ENCODE measurements at places on chromosomes 2 and 18. TPM values are rescaled to one million over a fixed set of nuclear protein-coding genes. Genes with fewer than 3 reads are reported as not detected.

DNA sequence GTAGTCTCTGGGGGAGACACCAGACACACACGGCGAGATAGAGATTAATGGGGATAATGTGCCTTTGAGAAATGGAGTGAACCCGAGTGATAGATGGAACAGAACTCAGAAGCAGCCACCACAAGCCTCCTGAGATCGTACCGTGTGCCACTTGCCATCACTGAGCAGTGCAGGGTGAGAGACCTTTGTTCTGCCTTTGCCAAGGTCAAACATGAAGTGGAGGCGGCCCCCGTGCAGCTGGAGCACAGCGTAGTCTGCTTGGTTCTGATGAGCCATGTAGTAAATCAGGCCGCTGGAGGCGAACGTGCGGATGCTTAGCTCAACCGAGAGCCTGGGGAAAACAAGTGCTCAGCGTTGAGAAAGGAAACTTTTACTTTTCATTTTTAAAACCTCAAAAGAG, 167.0 kb downstream of the LAMA1 start:
- H3K4me3 ChIP-seq: no peak overlapping the region
- H3K27ac ChIP-seq: peak overlapping the region; percentile 62
- H3K4me1 ChIP-seq: peaks cover 17% of the 10 kb centered on the region
- no peak for DNase-seq
- H3K36me3 ChIP-seq: peaks cover 42% of the 10 kb centered on the region
- H3K27me3 ChIP-seq: no peaks in the 10 kb centered on the region

Gene MERTK
- 3.3 TPM for total RNA-seq

Gene FBXO36
- total RNA-seq: 3.5 TPM

DNA sequence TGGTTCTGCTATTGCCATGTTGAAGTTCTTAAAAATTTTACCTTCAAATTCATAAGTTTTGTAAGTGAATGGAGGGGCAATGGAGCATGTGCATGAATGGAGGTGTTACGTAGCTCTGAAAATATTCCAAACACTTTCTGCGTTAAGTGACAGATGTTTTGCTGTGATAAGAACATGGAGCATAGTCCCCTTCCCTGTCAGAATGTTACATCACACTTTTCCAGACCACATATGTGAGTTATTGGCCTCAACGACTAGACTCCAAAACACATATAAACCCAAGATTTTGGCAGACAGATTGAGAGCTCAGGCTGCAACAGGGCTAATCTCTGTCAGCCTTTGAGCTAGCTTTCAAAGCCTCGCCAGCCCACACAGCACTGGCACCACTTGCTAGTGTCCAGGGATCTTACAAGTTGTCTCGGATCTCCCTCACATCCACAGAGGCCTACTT, 27.2 kb upstream of the MFSD6 start:
- no peak overlapping the region for H3K4me3 ChIP-seq
- no peaks in the 10 kb centered on the region for H3K4me1 ChIP-seq
- no peak overlapping the region for H3K27ac ChIP-seq
- no peaks in the 10 kb centered on the region for H3K27me3 ChIP-seq
- no peaks in the 10 kb centered on the region for H3K36me3 ChIP-seq

- H3K36me3 ChIP-seq: no peaks in the 10 kb centered on the region
- no peaks in the 10 kb centered on the region for H3K27me3 ChIP-seq
Observed at GRCh38 chr2:8569332-8569930, 112.4 kb upstream of the ID2 start.

DNA sequence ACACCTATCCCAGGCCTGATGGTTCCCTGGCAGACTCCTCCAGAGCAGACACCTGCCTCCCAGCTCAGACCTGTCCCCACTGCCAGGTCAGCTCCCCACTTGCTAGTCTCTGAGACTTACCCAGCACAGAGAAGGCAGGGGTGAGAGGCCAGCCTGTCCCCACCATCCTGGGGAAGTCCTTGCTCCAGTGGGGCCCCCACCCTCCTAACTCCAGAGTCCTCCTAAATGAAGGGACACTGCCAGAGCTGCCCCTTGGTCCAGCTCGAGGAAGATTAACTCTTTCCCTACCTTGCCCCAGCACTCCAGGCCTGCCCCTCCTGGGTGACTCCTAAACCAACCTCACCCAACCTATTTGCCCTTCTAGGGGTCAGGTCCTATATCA, 30.4 kb upstream of the TNS1 start:
- no peak for DNase-seq
- H3K27ac ChIP-seq: no peak overlapping the region

Gene DTNA
- 13.3 TPM for total RNA-seq

GRCh38 chr2:119491776-119492525, 32.3 kb downstream of the SCTR start:
- no peak overlapping the region for H3K27ac ChIP-seq
- no peak overlapping the region for H3K4me3 ChIP-seq
- H3K27me3 ChIP-seq: peaks cover 22% of the 10 kb centered on the region
- DNase-seq: no peak
- H3K4me1 ChIP-seq: no peaks in the 10 kb centered on the region
- H3K36me3 ChIP-seq: no peaks in the 10 kb centered on the region

Gene MRPL19
- 64.5 TPM for total RNA-seq

DNA sequence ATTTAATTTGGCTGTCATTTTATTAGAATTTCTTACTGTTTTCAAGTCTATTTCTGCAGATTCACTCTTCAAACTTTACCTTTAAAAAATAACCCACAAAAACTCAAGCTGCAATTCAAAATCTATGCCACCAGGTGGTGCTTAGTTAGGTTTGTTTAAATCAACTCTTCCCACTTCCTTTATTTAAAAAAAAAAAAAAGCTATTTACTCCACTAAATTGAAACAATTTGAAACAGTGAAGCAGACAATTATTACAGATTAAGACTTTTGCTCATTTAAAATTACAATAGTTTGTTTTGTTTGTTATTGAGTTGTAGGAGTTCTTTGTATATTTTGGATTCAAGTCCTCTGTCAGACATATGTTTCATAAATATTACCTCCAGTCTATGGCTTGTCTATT, 300.0 kb downstream of the PDE11A start:
- H3K27me3 ChIP-seq: peaks cover 31% of the 10 kb centered on the region
- H3K4me3 ChIP-seq: no peak overlapping the region
- peaks cover 32% of the 10 kb centered on the region for H3K4me1 ChIP-seq
- H3K36me3 ChIP-seq: no peaks in the 10 kb centered on the region

GRCh38 chr2:1088940-1089339, 138.3 kb downstream of the SNTG2 start:
- no peaks in the 10 kb centered on the region for H3K27me3 ChIP-seq
- H3K36me3 ChIP-seq: no peaks in the 10 kb centered on the region
- no peak overlapping the region for H3K4me3 ChIP-seq
- no peak overlapping the region for H3K27ac ChIP-seq
- no peak for DNase-seq

- DNase-seq: no peak
- peaks cover 11% of the 10 kb centered on the region for H3K27me3 ChIP-seq
- no peaks in the 10 kb centered on the region for H3K36me3 ChIP-seq
- H3K27ac ChIP-seq: no peak overlapping the region
- H3K4me1 ChIP-seq: peaks cover 13% of the 10 kb centered on the region
- H3K4me3 ChIP-seq: no peak overlapping the region
Observed at GRCh38 chr18:48983793-48984437, 33.1 kb upstream of the SMAD7 start.

DNA sequence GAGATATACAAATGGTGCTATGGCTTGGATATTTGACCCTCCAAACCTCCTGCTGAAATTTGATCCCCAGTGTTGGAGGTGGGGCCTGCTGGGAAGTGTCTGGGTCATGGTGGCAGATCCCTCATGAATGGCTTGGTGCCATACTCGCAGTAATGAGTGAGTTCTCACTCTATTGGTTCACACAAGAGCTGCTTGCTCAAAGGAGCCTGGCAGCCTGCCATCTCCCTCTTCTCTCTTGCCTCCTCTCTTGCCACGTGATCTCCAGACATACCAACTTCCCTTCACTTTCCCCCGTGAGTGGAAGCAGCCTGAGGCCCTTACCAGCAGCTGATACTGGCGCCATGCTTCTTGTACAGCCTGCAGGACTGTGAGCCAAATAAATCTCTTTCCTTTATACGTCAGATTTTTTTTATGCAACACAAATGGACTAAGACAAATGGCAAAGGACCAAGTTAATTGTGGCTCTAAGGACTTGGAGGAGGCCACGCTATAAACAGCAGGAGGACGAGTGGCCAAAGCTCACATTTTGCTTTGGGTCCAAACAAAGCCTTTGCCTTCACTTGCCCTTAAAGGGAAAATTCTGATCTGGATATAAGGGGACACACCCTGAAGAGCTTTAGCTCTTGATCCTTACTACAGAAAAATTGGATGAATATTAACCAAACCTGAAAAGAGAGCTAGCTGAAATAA, 214.7 kb downstream of the SS18 start:
- H3K27ac ChIP-seq: no peak overlapping the region
- no peaks in the 10 kb centered on the region for H3K27me3 ChIP-seq
- H3K4me3 ChIP-seq: no peak overlapping the region
- no peaks in the 10 kb centered on the region for H3K36me3 ChIP-seq
- no peak for DNase-seq

- no peak for DNase-seq
- no peak overlapping the region for H3K27ac ChIP-seq
- no peak overlapping the region for H3K4me3 ChIP-seq
- H3K4me1 ChIP-seq: peaks cover 18% of the 10 kb centered on the region
- peaks cover 6% of the 10 kb centered on the region for H3K36me3 ChIP-seq
- no peaks in the 10 kb centered on the region for H3K27me3 ChIP-seq
Observed at GRCh38 chr18:13720847-13721246, 5.5 kb downstream of the FAM210A start.

Gene ZNF396
- total RNA-seq: 3.6 TPM

Gene CTIF
- total RNA-seq: 46.7 TPM

Gene TANC1
- total RNA-seq: 13.2 TPM

GRCh38 chr2:101401326-101401665, 14.0 kb upstream of the CREG2 start:
- peaks cover 22% of the 10 kb centered on the region for H3K4me1 ChIP-seq
- DNase-seq: no peak
- H3K27ac ChIP-seq: no peak overlapping the region

DNA sequence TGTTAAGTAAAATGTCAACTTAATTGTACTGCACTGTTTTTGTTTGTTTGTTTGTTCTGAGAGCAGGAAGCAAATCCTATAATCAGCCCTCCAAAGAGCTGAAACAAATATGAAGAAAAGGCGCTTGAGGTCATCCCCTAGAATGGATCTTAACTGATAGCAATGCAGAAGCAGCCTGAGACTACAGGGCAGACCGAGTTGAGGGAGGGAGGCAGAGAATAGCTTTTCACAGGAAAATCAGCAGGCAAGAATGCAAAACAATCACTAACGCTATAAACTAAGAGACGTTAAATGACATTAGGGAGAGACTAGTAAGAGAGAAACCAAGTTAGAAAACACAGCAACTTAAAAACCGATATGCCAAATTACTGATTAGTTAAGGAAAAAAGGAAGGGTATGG, 37.2 kb downstream of the GALNT1 start:
- H3K27me3 ChIP-seq: no peaks in the 10 kb centered on the region
- peaks cover 15% of the 10 kb centered on the region for H3K4me1 ChIP-seq
- H3K36me3 ChIP-seq: peaks cover 10% of the 10 kb centered on the region

DNA sequence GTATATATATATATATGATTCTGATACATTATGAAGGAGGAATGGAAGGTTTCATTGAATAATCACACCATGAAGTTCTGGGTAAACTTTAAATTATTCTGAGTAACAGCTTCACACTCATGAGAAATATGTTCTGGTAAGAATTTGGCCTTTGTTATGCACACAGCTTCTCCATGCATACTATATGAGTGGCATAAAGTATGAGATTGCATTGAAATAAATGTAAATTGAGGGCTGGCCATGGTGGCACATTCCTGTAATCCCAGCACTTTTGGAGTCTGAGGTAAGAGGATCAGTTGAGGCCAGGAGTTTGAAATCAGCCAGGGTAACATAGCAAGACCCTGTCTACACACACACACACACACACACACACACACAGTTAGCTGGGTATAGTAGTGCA, 50.0 kb upstream of the ARL5A start:
- H3K27ac ChIP-seq: no peak overlapping the region
- H3K36me3 ChIP-seq: peaks cover 18% of the 10 kb centered on the region
- no peaks in the 10 kb centered on the region for H3K27me3 ChIP-seq
- no peak overlapping the region for H3K4me3 ChIP-seq

- H3K27ac ChIP-seq: no peak overlapping the region
- DNase-seq: no peak
- H3K36me3 ChIP-seq: no peaks in the 10 kb centered on the region
- H3K4me3 ChIP-seq: no peak overlapping the region
- H3K27me3 ChIP-seq: no peaks in the 10 kb centered on the region
Observed at GRCh38 chr2:139529080-139529479, 748.9 kb upstream of the NXPH2 start.

GRCh38 chr2:235493402-235493774, 455 bp upstream of the AGAP1 start:
- no peak for DNase-seq
- H3K27ac ChIP-seq: peak overlapping the region; percentile 97
- no peaks in the 10 kb centered on the region for H3K27me3 ChIP-seq
- peak overlapping the region; percentile 96 for H3K4me3 ChIP-seq
- no peaks in the 10 kb centered on the region for H3K36me3 ChIP-seq

GRCh38 chr2:143458258-143459190, 329.3 kb downstream of the ARHGAP15 start:
- no peak overlapping the region for H3K4me3 ChIP-seq
- DNase-seq: no peak
- no peaks in the 10 kb centered on the region for H3K27me3 ChIP-seq
- H3K27ac ChIP-seq: no peak overlapping the region

Gene SPC25
- total RNA-seq: 39.3 TPM

DNA sequence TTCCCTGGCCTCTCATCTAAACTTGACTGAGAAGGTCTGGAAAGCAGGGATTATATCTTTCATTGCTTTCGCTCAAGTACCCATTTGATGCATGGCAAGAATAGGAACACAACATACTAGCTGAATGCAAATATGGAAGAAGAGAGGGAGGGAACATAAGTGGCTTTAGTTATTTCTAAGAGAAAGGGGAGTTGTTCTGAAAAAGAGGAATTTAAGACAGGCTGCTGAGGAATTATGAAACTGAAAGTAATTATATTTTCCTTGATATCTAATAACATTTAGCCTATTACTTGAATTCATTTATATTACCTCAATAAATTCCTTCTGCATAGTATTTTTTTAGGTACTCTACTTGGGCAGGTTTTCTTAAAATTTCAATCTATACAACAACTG, 105.8 kb upstream of the TTN start:
- H3K4me1 ChIP-seq: no peaks in the 10 kb centered on the region
- H3K27me3 ChIP-seq: peaks cover 8% of the 10 kb centered on the region
- no peak overlapping the region for H3K27ac ChIP-seq
- H3K36me3 ChIP-seq: no peaks in the 10 kb centered on the region
- no peak for DNase-seq
- H3K4me3 ChIP-seq: no peak overlapping the region

- no peaks in the 10 kb centered on the region for H3K36me3 ChIP-seq
- peak; percentile 60 for DNase-seq
- no peaks in the 10 kb centered on the region for H3K4me1 ChIP-seq
- no peak overlapping the region for H3K4me3 ChIP-seq
Observed at GRCh38 chr18:67104700-67105284, 411.7 kb downstream of the DSEL start.

Gene TRIM43
- total RNA-seq: not detected
